Activated naive CD8-positive, alpha-beta T cell treated with anti-CD3 and anti-CD28 coated beads, Interleukin-2, amount 10 ng/mL, durations not matched to agents 7 days and 5 days (primary cell): ENCODE measurements at places on chromosomes 11 and 22. TPM values are rescaled to one million over a fixed set of nuclear protein-coding genes. Genes with fewer than 3 reads are reported as not detected.

DNA sequence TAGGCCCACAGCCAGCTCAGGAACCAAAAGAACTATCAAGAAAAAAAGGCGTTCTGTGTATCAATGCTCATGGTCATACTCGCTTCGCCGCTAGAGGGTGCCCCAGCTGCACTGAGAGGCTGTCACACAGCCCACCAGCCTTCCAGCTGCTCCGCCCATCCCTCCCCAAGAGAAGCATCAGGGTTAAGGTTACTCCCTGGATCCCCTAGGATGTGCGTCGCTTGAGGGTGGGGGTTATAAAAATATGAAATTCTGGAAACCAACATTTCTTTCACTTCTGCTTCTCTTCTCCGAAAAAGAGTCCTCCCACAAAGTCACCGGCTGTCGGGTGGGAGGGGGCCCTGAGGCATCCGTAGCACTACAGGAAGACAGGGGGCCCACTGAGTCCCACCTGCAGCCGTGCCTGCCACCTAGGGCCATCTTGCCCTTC, 1.7 kb downstream of the CBX6 start:
- DNase-seq: peak; percentile 89

GRCh38 chr11:68043029-68043348, 4.2 kb downstream of the TCIRG1 start:
- no peak for DNase-seq

DNA sequence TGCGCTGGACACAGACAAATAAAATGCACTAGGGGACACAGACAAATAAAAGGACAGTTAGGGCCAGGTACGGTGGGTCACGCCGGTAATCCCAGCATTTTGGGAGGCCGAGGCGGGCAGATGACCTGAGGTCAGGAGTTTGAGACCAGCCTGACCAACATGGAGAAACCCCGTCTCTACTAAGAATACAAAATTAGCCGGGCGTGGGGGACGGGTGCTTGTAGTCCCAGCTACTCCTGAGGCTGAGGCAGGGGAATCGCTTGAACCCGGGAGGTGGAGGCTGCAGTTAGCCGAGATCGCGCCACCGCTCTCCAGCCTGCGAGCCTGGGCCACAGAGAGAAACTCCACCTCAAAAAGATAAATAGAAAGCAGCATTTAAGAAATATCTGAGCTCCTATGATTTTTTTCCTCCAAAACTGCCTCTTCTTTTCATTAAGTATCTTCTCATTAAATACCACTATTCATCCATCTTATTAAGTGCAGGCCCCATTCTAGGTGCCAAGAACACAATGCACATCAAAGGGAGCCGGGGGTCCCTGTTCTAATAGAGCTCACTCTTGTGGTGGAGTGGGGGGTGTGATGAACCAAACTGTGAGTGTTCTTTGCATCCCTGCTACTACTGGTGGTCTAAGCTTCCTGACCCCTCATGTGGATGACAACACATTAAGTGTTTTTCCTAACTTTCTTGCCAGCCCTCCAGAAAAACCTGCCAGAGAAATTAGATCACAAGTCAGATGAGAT, 766 bp upstream of the ZNHIT2 start:
- DNase-seq: peak; percentile 20

Gene MOGAT2
- not detected for total RNA-seq

DNA sequence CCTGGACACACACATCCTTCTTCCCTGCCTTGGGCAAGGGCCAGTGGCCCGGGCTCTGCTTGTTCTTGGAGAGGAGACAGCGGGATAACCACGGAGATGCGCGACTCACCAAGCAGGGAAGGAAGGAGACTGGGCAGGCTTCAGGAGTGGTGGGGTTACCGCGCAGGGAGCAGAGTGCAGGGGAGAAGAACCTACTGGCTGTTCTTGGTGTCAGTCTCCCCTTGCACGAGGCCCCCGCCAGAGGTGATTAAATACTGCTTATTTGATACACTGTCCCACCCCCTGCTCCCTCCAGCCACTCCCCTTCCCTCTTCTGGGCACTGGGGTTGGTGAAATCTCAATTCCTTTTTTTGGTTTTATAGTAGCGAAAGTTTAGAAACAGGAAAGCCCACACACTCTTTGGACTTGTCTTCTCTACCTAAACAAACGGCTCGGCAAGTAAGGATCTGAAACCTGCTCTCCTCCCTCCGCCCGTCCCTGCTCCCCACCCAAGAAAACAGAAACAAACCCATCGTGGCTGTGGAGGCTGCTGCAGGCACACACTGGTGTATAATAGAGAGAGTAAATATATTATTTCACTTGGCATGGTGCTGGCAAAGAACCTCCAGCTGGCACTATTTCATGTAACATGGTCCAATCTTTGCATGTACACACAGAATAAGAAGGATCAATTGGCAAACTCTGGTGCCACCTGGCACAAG, 10.8 kb downstream of the LARGE2 start:
- DNase-seq: no peak

GRCh38 chr11:116173506-116173905, 599.3 kb downstream of the BUD13 start:
- DNase-seq: no peak

Gene PANX3
- not detected for total RNA-seq
